NCI-H1092 treated with DMSO at 0.1 percent for 48 hours (cell line): ENCODE measurements at places on chromosomes 1 and 21.

DNA sequence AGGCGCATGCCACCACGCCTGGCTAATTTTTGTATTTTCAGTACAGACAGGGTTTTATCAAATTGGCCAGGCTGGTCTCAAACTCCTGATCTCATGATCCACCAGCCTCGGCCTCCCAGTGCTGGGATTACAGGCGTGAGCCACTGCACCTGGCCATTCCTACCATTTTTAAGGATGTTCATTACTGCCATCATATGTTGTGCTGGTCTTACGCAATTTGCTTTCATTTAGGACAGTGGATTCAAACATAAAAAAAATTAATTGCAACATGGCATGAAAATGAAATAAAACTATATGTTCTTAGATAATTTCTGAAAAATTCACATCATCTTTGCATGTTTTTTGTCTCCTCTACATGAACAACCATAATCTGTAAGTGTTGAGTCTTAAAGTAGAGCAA, 527.7 kb downstream of the LTN1 start:
- no peak for DNase-seq

DNA sequence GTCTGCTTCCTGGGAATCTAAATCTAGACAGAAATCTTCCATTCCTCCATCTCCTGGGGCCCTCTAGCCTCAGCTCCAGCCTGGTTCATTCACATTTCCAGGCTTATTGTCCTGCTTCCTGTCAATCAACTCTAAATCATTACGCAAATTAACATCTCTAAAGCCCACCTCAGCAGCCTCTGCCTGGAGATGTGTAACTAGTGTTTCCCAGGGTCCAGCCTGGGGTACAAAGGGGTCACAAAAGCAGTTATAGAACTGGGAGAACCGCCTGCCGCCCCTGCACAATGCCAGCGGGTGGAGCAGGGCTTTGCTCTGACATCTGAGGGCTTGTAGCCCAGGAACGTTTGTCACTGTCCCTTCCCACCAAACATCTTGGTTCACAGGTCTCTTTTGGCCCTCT, 373.5 kb downstream of the RRAGC start:
- DNase-seq, result no peak

- DNase-seq, result no peak
Observed at GRCh38 chr1:208213786-208214185, 30.4 kb downstream of the PLXNA2 start.

GRCh38 chr1:89889323-89889615, 68.4 kb downstream of the LRRC8D start:
- no peak for DNase-seq

- no peak for DNase-seq
Observed at GRCh38 chr1:165344198-165344597, 12.3 kb downstream of the LMX1A start.

DNA sequence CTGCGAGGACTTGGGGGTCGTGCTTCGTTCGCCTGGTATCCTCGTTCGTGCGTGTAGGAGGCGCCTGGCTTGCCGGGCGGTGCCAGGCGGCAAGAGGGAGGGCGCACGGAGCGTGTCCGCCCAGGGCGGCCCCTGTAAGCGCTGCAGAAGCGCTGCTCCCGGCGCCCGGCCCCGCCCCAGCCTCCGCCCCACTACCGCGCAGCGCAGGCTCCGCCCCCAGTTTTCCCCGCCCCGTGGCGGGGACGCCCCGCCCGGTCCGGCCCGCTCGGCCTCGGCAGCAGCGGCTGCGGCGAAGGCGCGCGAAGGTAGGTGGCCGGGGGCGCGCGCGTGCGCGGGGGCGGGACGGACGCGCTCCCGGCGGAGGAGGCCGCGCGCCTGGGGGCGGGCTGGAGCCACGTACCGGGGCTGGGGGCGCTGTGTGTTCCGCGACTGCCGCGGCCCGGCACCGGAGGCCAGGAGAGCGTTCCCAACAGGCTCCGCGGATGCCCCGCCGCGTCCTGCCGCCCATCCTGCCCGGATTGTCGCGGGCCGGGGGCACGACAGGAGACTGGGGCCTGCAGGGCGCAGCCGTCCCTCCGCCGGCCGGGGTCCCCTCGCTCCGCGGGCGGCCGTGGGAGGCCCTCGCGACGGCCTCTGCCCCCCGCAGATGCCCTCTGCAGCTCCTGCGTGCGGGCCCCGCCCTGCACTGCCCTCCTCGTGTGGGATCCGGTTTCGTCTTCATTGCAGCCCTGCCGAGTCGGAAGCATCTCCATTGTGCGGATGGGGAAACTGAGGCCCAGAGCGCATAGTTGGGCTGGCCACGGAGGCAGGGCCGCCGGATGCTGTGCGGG, 7.7 kb upstream of the CROCC start:
- peak; percentile 95 for DNase-seq

GRCh38 chr1:19617376-19617775, 26.7 kb upstream of the NBL1 start:
- no peak for DNase-seq

- DNase-seq, result no peak
Observed at GRCh38 chr1:82919837-82920236, 1079.1 kb downstream of the TTLL7 start.

GRCh38 chr1:239389703-239390102, 3.3 kb downstream of the CHRM3 start:
- no peak for DNase-seq

DNA sequence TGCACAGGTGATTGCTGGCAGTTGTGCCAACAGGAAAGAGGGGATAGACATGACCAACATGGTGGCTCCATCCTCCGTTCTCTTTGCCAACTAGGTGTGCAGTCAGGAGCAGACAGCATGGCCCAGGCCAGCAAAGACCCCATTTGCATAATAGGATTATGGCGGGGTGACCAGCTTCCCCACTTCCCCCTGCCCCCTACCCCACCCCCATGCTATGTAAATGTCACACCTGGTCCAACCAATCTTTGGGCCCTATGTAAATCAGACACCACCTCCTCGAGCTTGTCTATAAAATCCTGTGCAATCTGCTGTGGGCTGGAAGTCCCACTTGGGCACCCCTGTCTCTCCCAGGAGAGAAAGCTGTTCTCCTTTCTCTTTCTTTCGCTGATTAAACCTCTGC, 146.0 kb downstream of the SLC30A10 start:
- no peak for DNase-seq

GRCh38 chr1:18883636-18884418, 18.5 kb downstream of the ALDH4A1 start:
- peak; percentile 63 for DNase-seq

- no peak for DNase-seq
Observed at GRCh38 chr21:29490016-29490415, 191.3 kb downstream of the BACH1 start.
